Fibroblast of the conjunctiva (primary cell): ENCODE measurements at places on chromosomes 16 and 17.

DNA sequence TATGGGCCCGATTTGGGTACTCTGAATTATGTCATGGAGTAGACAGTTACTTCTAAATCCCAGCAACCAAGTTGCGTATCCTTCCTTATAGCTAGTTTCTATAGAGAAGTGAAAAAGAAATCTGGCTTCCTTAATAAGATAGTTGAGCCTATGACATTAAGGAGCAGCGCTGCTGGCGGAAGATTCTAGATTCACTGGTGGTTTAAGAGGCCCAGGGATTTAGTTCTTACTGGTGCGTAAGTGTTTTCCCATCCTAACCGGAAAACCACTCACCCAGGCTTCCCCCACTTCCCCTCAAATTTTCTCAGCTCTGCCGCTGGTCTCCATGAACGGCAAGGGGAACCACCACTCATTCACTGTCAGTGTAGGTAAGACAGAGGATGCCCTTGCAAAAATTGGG, 230.4 kb downstream of the CPPED1 start:
- no peak for DNase-seq

GRCh38 chr17:41811549-41812380, at the start of gene P3H4:
TSS of gene P3H4 (minus strand) at chr17:41811949. CDS start at chr17:41811915, 34 bp downstream.
- no peak for DNase-seq

GRCh38 chr17:50508573-50509460, 578 bp downstream of the MYCBPAP start:
- DNase-seq, result no peak

DNA sequence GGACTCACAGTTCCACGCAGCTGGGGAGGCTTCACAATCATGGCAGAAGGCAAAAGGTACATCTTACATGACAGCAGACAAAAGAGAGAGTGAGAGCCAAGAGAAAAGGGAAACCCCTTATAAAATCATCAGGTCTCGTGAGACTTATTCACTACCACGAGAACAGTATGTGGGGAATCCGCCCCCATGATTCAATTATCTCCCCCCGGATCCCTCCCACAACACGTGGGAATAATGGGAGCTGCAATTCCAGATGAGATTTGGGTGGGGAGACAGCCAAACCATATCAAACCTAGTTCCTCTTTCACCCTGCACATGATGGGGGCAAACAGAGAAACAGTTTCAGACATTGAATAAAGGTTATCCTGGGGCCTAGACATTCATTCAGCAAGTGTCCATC, 32.2 kb upstream of the IRX6 start:
- no peak for DNase-seq

DNA sequence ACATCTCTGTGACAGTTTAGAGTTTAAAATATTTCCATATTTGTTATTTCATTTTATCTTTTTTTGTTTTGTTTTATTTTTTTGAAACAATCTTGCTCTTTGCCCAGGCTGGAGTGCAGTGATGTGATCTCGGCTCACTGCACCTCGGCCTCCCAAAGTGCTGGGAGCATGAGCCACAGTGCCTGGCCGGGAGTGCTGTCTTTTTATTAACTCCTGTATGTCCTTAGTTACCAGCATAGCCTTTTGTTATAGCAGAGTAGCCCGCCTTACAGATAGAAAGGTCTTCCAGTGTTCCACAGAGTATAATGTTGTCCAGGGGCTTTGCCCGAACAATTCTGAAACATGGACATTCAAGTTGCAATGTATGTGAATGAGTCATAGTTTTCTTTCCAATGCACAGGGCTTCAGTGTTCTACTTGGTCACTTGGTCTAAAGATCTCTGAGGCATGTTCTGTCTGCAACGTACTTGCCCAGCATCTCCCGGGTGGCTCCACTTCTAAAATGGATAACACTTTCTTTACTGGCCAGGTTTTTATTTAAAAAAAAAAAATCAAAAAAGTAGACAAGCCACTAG, 125.6 kb downstream of the KCNJ18 start:
- no peak for DNase-seq

DNA sequence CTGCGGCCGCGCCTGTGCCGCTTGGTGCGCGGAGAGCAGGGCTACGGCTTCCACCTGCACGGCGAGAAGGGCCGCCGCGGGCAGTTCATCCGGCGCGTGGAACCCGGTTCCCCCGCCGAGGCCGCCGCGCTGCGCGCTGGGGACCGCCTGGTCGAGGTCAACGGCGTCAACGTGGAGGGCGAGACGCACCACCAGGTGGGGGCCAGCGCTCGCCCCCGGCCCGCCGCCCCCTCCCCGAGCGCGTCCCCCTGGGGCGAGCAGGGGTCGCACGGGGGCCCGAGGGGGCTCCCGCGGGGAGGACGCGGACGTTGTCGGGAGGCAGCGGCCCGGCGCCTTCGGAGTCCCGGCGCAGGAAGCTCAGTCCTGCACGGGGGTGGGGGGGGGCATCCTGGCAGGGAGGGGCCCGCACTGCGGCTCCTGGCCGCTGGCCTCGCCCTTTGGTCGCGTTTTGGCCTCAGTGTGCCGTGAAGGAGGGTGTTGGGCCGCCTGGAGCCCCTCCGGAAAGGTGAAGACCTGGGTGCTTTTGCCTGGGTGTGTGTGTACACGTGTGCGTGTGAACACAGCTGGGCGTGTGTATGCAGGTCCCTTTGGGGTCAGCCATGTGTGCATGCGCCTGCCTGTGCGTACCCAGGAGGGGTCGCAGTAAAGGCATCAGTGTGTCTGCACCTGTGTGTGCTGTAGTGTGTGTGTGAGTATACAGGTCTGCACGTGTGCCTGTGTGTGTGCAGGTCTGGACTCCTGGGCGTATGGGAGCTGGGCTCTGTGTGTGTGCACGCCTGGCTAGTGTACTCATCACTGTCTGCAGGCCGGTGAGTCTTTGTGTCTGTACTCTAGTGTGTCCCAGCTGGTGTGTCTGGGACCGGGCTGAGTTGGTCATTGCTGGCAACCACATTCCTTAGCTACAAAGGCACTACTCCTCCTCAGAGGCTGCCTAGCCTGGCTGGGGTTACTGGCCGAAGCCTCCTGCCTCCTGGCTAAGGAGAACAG, 615 bp downstream of the NHERF2 start:
- DNase-seq, result no peak

- no peak for DNase-seq
These were observed 126.9 kb downstream of the KIF2B start for GRCh38 chr17:53949473-53950090.

DNA sequence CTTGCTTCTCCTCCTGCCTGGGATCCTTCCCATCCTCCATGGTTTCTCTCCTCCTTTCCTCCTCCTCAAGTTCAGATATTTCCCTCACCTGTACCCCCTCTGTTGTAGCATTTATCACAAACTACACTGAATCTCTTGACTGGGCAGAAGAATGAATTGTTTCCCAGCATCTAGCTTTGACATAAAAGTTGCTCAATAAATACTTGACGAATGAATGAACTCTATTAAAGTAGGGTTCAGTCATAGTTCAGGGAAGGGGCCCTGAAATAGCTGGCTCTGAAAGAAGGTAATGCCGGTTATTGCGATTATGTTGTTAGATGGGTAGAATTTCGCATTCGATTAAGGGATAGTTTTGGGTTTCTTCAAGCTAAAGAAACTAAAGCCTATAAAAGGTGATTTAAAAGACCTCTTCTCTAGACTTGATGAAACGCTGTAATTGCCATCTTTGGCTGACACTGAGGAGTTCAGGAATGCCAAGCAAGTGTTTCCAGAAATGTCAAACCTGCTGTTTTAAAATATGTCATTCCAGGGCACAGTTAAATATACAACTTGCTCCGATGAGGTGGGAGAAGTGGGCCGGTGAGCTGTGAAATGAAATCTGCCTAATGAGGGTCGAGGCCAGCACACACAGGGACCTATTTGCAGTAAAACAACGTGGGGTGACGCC, 1.0 kb upstream of the CPD start:
- DNase-seq, result no peak

- no peak for DNase-seq
These were observed 52.1 kb downstream of the LCMT1 start for GRCh38 chr16:25163683-25164082.
